ENCODE measurements at places on chromosomes 16 and 17. TPM values are rescaled to one million over a fixed set of nuclear protein-coding genes. Genes with fewer than 3 reads are reported as not detected.

The GFAP gene
- total RNA-seq: 4.0 TPM

The CRYM gene
- total RNA-seq: 44.2 TPM

The C17orf107 gene
- 1.3 TPM for total RNA-seq

The MEIOC gene
- total RNA-seq: not detected

The TBC1D28 gene
- not detected for total RNA-seq

The CLEC19A gene
- total RNA-seq: not detected

The ZSCAN10 gene
- not detected for total RNA-seq

- no peak for DNase-seq
These were observed 45.2 kb downstream of the RND2 start for GRCh38 chr17:43070257-43070656.

- DNase-seq: peak; percentile 67
These were observed 59.1 kb downstream of the TIMM22 start for GRCh38 chr17:1055751-1056645.

- DNase-seq: peak; percentile 81
These were observed 46.6 kb upstream of the WSB1 start for GRCh38 chr17:27247071-27247957.

DNA sequence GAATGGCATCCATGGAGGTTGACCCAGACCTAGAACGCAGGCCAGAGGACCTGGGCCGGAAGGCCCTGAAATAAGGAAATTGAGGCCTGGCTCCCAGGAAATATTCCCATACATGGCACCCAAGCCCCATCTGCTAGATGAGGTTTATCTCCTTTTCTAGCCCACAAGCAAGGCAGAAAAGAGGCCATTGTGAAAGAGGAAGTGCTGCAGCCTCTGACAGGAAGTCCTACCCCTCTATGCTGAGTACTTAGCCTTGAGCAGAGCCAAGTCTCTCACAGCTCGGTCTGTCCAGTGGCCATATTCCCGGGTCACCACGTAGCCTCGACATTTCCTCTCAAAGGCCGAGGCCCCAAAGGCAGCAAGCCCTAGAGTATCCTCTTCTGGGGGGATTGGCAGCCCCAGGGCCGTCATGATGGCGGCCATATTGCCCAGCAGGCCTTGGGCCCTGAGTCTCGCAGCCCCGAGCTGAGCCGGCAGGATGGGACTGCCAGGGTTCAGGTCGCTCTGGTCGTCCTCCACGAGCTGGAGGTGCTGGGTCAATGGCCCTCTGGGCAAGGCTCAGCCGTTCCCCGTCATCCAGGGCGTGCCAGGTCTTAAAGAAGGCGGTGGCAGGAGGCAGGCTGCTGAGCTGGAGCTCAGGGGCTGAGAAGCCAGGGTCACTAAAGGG lies 7.8 kb downstream of the CTF1 start:
- no peak for DNase-seq

GRCh38 chr16:12447556-12447955 lies 356.1 kb downstream of the CPPED1 start:
- no peak for DNase-seq

- DNase-seq: peak; percentile 45
These were observed 101.6 kb downstream of the RAB11FIP4 start for GRCh38 chr17:31492880-31493655.

DNA sequence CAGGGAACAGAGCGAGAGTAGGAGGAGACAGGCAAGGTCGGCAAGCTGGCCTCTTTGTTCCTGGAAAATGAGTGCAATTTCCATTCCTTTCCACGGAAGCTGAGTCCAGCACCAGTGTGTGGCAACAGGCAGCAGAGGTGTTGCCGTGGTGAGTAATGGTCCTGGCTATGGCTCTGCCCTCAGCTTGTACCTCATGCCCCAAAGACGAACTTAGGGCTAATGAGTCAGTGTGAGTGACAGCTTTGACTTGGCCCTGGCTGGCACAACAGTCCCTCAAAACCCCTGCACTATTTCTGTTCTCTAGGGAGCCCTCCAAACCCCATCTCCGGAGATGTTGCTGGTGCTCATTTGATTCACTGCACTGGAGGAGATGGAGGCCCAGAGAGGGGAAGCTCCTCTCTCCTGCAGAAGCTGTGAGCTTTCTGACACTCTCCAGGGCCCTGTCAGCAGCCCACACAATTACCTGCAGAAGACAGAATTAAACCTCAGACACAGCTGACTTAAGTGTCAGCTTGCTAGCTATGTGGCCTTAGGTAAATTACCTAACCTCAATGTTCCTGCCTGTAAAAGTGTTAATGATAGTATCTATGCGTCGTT lies 129.9 kb downstream of the TMEM132E start:
- DNase-seq: no peak

GRCh38 chr17:40363111-40363827 lies 1.3 kb downstream of the GJD3 start:
- peak; percentile 58 for DNase-seq

DNA sequence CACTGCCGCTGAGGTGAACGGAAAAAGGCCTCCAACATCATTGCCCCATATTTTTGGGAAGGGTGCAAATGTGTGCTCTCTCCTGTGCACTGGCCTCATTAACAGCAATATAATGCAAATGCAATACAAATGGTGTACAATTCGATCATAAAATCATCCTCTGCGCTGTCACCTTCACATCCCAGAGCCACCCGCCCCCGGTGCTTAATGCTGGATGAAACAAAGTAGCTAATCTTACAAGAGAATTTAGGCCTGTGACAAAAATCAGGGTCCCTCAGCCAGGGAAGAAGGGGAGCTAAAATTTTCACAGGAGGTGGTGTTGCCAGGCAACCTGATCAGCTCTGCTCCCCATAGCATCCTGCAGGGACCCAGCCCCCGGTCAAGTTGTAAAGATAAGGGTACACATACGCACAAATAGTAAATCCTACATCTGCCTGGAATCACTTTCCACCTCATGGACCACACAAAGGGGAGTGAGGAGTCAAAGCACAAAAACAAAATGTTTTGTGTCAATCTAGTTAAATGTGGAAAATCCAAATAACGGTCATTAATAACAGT lies 3.0 kb downstream of the TBC1D16 start:
- DNase-seq: no peak

DNA sequence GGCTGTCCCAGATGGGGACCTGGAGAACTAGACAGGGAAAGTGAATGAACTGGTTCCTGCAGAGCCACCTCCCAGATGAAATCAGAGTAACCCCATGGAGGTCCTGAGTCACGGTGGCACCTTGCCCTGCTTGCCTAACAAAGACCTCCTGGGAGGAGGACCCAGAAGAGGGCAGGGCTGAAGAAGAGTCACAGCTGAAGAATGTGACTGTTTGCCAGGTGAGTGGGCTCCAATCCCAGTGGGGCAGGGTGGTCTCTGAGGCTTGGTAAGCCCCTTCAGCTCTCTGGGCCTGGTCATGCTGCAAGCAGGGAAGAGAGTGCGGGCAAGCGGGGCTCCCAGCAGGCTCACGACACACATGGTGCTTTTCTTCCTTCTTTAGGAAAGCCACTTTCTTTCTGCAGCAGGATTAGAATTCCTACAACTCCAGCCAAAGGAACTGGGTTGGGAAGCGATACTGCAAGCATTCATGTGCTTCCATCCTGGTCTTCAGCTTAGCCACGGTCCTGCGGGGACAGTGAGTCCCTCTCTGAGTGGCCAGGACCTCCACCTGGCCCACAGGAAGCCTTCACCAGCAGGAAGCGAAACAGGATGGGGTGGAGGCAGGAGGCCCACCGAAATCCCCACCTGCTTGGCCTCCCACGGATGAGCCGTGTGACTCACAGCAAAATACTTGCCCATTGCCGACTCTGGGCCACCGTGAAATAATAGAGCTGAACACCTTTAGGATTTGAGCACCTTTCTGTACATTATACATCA lies 4.3 kb downstream of the C16orf74 start:
- no peak for DNase-seq

- DNase-seq: no peak
These were observed 951 bp downstream of the RPL19 start for GRCh38 chr17:39200957-39201510.

DNA sequence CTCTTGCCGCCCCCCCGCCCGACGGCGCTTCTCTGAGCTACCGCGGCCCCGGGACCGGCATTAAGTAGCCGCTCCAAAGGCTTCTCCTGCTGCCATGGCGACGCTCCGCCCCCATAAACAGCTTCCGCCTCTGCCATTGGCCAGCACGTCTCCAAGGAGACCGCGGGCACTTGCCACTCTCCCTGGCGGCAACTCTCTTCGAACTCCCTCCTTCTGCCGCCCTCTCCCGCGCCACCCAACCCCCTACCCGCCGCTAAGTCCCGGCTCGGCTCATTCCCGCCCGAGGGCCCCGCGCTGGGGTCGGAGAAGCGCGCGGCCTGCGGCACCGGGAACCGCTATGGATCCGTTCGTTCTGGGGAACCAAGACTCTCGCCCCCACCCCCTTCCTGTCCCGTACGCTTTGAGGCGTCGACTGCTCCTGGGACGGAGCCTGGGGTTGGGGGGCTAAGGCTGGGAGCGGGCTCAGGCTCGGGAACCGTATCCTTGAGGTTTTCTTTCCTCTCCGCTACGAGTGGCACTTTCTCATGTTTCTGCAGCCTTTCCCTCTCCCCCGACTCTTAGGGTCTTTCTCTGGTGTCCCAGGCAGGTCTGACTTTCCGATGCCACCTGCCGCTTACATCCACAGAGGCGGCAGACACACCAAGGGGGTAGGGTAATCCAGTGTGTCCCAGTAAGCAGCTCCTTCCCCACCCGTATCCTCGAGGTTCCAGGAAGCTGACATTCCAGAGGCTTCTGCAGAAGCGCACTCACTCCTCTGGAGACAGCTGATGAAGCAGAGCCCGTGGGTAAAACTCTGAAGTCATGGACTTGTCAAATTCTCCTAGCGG lies at the start of gene FOXJ1:
Gene FOXJ1, minus strand, starts transcription at position 34 of the 827 bp plus-strand sequence. CDS start 850 bp downstream, outside the sequence.
- peak; percentile 91 for DNase-seq

GRCh38 chr17:63652106-63652505 lies 29.9 kb downstream of the MAP3K3 start:
- DNase-seq: no peak

DNA sequence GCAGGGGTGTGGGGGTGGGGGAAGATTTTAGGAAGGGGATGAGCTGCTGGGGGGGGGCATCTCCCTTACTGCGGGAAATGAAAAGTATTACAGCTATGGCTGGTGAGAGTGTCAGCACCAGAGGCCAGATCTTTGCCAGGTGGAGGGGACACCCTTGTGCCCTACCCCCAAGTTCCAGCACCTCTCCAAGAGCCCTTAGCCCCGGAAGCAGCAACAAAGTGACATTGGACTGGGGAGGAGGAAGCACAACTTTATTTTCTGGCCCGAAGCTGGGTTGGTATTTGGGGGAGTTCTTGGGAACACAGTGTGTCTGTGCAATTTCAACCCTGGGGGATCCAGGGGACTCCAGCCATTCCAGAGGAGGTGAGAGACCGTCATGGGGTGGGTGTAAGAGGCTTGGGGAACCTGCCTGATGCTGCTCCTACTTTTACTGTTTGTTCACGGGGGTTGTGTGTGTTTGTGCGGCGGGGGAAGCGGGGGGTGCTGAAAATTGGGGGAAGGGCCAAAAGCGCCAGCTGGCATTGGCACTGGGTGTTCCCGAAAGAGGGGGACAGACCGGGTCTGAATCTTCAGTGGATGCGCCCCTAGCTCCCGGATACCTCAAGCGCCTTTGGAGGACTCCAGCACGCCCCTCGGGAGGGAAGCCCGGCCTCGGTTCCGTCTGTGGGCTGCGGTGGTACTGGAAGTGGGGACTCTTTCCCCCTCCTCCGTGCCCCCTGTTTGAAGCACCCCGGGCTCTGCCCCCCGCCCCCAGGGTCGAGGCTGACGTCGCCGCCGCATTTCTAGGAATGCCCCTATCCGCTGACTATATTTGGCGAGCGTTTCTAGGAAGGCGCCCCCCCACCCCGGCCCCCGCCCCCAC lies 230.3 kb downstream of the MRTFB start:
- DNase-seq: peak; percentile 43

DNA sequence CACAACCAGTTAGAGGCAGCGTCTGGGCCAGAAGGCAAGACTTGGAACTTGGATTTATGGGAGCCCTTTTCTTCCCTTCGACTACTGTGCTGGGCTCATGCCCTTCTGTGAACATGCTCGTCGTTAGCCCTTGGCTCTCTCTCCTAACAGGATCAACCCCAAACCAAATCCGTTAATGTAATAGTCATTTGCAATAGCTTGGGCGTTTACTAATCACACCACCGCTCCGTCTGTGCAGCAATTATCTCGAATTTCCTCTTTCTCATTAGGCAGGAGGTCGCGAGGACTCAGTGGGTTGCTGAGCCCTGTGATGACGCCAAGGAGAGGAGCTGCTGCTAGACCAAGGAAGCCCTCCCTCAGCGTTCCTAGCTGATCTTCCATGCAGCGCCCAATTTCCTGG lies 114.7 kb downstream of the ENGASE start:
- no peak for DNase-seq

DNA sequence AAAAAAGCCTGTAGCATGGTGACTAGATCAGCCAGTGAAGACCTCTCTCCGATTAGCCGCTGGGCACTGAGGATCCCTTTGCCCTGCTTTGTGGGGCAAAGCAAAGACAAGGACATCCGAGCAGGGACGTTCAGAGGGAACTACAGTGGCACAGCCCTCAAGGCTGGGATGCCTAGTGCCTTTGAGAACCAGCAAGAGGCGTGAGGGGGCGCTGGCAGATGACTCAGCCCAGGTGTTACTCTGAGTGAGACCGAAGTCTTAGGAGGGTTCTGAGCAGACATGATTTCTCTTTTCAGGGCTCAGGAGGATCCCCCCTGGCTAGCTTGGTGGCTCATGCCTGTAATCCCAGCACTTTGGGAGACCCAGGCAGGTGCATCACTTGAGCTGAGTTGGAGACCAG lies 178.6 kb downstream of the CPPED1 start:
- DNase-seq: no peak

GRCh38 chr17:2393174-2393953 lies 7.5 kb downstream of the MNT start:
- peak; percentile 93 for DNase-seq

- no peak for DNase-seq
These were observed 2.8 kb downstream of the PLA2G15 start for GRCh38 chr16:68247932-68248331.

- no peak for DNase-seq
These were observed 15.9 kb downstream of the NR1D1 start for GRCh38 chr17:40084477-40084876.

GRCh38 chr17:48487221-48487620 lies 43.6 kb downstream of the HOXB1 start:
- DNase-seq: no peak

DNA sequence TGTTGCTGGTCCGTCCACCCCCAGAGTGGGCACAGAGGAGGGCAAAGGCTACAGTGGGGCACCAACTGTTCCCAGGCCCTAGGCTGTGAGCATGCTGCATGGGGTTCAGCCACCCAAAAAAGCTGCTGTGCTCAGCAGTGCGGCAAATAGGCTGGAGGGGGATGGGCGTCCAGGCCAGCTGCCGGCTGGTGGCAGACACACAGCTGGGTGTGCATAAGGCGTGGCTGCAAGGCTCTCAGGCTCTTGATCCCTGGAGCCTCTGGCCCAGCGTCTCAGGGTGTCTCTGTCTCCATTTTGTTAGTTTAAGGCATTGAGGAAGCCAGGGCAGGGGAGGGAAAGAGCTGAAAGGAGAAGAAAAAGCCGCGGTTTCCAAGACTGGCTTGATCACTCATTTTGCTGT lies 8.8 kb downstream of the RPL19 start:
- no peak for DNase-seq
